ENCODE measurements at places on chromosomes 5 and 9.

DNA sequence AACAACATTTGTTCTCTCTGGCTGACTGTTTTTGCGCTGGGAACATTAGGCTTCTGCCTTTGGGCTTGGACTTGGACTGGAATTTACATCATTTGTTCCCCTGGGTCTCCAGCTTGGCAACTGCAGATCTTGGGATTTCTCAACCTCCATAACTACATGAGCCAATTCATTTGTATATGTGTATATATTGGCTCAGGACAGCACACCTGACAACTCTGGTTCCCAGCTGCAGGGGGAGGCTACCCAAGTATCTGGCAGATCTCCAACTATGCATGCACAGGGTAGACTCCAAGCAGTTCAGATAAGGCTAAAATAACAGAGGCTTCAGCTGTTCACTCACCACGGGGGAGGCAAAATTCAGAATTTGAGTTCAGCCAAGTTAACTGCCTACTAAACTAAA, 31.6 kb upstream of the F2RL1 start:
- no peak for DNase-seq

DNA sequence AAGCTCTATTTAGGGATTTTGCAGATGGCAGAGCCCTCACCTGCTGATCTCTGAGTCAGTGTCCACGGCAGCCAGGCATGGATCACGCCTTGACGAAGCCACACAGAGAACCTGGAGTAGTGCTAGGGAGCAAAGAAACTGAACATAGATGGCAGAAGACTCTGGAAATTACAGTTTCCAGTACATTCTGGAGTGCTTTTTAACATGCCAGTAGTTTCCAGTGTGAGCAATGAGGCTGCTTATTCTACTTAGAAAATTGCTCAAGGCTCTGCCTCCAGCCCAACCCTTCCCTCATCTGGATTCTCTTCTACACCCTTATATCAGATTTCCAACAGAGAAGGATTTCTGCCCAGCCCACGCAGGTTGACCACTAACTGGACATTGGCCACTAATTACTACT, 203.3 kb downstream of the ADAMTS12 start:
- no peak for DNase-seq

DNA sequence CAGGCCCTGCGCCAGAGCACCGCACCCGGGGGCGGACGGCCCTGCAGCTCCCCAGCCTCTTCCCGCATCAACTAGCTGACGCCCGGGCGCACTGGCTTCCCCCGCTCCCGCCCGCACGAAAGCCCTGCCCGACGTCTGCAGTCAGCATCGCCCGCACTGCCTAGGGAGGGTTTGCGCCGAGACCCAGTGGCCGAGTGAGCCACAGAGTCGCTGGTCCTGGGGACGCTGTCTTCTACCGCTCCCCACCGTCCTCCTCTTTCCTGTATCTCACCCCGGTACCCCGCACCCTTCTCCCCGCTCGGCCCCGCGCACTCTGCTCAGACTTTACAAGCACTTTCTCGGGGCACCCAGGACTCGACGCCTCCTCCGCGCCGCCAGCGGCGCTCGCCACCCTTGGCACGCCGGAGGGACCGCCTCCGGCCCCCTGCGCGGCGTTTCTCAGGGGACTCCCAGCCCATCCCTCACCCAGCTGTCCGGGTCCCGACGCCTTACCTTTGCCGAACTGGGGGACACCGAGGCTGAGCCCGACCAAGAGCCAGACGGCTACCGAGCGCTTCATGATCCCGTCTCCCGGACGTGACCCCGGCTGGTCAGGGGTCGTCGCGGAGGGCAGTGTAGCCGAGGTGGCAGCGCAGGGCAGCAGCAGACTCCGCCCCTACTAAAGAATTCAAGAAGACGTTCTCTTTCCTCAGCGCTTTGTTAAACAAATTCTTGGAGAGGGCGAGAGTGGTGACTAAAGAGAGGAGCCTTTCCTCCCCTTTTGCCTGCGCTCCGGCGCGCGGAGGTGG, 670 bp downstream of the EDIL3 start:
- no peak for DNase-seq

- no peak for DNase-seq
Measured at GRCh38 chr5:111635151-111635902, 121.7 kb downstream of the NREP start.

DNA sequence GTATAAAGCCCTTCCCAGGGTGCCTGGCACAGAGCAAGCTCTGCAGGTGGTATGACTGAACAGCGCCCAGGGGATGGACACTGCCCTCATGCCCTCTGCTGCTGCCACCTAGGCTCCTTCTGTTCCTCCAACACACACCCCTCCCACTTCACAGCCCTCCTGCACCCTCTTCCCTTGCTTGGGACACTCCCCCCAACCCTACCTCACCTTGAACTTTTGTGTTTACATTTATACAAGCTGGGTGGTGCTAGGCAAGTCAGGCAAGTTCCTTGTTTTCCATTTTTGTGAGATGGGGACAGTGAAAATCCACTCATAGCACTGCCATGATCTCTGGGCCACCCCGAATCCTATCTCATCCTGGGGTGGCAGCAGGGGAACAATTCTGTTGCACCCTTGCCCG, 18.8 kb upstream of the CORO2A start:
- DNase-seq, result no peak

- DNase-seq, result no peak
Measured at GRCh38 chr5:35694481-35694880, 76.8 kb downstream of the SPEF2 start.

- DNase-seq, result no peak
Measured at GRCh38 chr9:129669141-129669718, 3.8 kb downstream of the PRRX2 start.

DNA sequence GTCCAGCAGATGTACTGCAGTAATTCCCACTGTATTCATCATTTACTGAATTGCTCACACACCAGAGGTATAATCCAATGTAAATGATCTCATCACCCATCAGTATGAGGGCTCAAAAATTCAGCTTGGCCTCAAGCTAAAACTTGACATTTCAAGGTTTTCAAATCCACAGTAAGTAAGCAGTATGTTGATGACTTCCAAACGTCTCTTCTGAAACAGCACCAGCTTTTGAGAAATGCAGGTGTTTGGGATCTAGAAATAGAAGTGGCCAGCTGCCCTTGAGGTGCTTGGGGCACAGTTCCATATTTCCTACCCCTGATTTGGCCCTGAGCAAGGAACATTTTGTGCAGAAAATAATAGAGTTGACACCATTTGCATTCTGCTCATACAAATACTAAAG, 388.0 kb upstream of the TUSC1 start:
- DNase-seq, result no peak

- peak; percentile 89 for DNase-seq
Measured at GRCh38 chr5:123700624-123701287, 188.8 kb downstream of the CSNK1G3 start.

DNA sequence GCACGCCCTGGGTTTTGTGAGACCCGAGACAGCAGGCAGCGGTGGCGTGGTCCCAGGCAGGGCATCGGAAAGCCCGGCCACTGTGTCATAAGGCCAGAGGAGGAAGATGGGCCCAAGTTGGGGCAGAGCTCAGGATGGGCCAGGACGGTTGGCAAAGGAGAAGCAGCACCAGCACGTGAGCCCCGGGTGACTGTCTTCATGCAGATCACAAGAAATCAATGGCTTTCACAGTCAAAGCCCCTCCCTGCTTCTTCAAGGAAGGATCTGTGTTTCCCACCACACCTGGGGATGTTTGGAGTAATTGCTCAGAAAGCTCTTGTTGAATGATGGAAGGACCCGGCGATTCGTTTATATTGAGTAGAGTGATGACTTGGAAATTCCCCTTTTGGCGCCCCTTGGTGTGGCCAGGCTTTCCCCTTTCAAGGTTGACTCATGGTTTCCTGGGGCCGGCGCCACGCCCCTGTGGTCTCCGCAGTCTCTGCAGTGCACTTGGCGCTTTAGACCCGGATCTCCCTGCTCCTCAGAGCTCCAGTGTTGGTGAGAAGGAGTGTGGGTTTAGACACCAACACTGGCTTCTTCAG, 52.1 kb downstream of the IL31RA start:
- no peak for DNase-seq

GRCh38 chr9:69223605-69224004, 49.5 kb downstream of the TJP2 start:
- peak; percentile 44 for DNase-seq

DNA sequence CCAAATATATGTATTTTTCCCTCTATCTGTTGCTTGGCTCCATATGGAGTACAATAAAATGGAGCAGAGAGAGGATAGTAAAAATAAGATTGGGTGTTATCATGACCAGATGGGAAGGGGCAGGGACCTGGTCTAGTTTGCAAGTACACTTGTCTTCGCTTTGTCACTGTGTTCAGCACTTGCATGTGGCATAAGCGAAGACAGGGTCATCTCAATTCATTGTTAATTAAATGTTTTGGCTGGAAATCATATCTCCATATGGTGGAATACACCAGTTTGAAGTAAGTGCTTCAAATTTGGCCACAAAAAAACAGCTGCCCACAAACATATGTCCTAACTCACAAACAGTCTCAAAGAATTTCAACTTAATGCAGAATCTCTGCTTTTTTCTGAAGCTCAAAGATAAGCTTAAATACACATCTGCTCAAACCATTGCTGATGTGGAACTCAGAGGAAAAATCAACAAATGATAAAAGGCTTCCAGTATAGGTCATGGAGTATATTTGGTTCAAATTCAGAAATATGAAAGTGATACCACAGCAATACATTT, 865.4 kb downstream of the TLE4 start:
- no peak for DNase-seq

DNA sequence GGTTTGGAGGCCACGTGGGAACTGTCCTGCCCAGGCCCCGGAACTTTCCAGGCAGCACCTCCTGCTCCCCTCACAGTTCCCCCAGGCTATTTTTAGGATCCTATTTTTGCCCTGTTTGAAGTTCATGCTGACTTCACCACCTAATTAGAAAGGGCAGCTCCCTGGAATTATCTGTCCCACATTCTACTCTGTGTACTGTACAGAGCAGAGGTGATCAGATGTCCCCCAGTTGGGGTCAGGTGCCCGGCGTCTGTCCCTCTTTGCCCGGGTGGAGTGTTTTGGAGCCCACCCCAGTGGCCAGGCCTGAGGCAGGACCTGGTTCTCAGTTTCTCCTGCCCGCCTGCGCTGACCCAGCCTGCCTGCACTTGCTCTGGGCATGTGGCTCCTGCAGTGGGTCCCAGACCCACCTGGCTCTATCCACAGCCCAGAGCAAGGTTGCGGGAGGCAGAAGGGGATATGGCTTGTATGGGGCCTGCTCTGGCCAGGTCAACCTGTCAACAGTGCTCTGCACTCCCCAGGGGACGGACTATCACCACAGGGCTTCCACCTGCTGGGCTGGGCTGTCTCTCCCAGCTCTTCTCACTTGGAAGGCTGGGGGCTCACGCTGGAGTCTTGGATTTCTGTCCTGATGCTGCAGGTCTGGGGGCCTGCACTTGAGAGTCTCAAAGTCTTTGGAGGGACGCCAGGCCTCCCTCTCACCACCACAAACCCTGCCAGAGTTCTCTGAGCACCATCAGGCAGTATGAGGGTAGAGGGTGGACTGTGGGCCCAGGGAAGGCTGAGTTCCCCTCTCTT, 268.3 kb downstream of the GADD45G start:
- DNase-seq, result no peak

DNA sequence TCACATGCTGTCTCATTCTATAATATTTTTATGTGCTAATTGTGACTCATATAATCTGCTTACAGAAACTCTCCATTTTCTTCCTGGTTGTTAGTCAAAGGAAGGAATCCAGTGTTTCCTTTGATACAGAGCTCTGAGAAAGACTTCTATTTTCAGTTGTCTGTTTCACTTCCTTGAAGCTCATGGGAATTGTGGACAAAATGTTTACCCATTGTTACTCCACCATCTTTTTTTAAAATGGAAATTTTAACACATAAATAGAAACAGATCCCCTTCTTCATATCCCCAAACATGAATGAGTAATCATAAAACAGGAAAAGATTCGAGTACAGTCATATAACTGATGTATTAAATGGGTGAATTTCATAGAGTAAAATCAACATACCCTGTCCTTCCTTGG, 42.0 kb upstream of the KCNN2 start:
- no peak for DNase-seq

DNA sequence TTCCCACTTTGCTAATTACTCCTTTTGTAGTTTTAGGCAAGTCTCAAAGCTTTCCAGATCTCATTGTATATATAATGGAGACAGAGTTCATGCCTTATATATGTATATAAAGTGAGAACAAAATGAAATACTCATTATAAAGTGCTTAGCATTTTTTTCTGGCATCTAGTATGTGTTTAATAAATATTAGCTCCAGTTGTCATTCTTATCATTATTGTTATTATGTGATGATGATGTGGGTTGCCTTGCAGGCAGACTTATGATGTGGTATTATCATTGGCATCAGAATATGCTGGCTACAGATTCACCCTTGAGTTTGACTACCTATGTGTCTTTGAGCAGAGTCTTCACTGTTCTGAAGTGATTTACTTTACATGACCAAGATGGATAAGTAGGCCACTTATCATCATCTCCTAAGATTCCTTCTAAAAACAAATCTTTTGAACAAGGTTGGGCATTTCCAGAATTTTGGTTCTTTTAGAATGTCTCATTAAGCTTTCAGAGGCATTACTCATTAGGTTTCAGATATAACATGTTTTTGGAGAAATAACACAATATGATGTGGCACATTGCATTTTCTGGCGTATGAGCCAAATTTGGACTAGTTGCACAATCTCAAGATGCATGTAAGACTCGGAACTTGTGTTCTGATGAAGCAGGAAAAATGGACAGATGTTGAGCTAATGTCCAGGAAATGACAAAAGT, 145.6 kb upstream of the TNC start:
- no peak for DNase-seq

DNA sequence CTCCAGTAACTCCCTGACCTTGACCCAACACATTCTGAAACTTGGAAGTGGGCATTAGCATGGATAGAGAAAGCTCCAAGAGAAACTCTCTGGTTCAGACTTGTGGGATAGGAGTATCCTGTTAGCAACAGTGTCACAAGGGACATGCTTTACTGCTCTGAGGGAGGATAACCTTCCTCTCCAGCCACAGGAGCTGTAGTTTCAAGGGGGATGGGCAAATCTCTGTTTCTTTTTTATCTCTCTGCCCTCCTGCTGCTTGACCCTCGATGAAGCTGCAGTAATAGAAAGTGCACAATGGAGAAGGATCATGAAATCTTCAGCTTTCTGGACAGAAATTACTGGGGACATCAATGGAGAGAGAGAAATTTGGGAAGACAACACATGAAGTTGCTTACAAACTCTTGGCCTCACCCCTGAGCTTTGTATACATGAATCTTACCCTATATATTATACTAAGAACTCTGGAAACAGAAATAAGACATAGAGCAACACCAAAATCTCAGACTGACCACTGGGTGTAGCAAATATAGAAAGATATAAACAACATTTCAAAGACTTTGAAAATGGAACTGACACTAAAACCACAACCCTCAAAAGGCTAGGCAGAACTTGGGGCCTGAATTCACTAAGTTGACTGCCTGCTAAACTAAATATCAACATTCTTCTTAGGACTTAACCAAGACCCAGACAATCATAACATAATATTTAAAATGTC, 471.0 kb upstream of the MEF2C start:
- DNase-seq, result no peak

- DNase-seq, result no peak
Measured at GRCh38 chr9:5953743-5954707, 61.4 kb downstream of the RANBP6 start.

DNA sequence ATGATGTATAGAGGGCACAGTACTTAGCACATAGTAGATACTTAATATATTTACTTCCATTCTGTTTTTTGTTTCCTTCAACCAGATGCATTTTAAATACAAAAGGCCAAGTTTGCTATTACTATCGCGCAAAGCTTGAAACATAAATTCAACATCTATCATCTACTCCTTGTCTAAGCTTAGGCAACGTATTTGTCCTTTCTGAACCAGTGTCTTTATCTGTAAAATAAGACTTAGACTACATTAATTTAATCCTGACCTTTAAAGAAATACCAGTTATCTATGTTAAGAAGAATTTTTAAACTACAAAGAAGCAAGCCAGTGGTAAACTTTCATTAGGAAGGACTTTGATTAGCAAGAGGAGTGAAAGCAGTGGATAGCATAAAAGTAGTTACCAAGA, 173.0 kb downstream of the WDR70 start:
- DNase-seq, result no peak
